Activated naive CD4-positive, alpha-beta T cell treated with anti-CD3 and anti-CD28 coated beads for 36 hours (primary cell): ENCODE measurements at places on chromosomes 7 and 10. TPM values are rescaled to one million over a fixed set of nuclear protein-coding genes. Genes with fewer than 3 reads are reported as not detected.

DNA sequence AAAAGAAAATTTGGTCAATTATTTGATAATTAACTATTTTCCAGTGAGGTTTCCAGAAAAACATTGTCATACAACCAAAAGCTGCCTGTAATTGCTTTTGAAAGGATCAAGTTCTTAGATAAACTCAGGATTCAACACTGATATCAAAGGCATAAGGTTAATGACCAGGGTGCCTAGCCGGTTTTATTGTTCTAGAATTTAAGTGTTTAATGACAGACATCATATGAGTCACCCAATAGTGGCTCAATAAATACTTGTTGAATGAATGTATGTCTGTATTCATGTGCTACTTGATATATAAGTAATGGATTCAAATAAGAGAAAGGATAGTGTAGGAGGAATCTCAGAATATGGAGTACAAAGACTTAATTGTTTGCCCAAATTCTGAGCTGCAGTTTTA lies 196.1 kb upstream of the LRGUK start:
- no peak for DNase-seq
- H3K27ac ChIP-seq, result no peak overlapping the region
- no peaks in the 10 kb centered on the region for H3K4me1 ChIP-seq
- no peak overlapping the region for H3K4me3 ChIP-seq
- H3K27me3 ChIP-seq, result no peaks in the 10 kb centered on the region
- H3K36me3 ChIP-seq, result peaks cover 6% of the 10 kb centered on the region

GRCh38 chr10:78757344-78757925 lies 311.3 kb upstream of the ZMIZ1 start:
- H3K4me1 ChIP-seq, result peaks cover 10% of the 10 kb centered on the region
- no peaks in the 10 kb centered on the region for H3K36me3 ChIP-seq
- DNase-seq, result no peak
- no peak overlapping the region for H3K27ac ChIP-seq

DNA sequence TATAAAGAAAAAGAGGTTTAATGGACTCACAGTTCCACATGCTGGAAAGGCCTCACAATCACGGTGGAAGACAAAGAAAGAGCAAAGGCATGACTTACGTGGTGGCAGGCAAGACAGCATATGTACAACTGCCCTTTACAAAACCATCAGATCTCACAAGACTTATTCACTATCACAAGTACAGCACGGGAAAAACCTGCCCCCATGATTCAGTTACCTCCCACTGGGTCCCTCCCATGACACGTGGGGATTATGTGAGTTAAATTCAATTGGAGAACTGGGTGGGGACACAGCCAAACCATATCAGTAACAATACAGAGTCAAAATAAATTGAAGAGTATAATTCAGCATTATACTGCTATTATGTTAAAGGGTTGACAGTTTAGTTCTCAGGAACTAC lies 37.8 kb downstream of the RNLS start:
- no peaks in the 10 kb centered on the region for H3K4me1 ChIP-seq
- H3K4me3 ChIP-seq, result no peak overlapping the region
- DNase-seq, result no peak
- H3K36me3 ChIP-seq, result no peaks in the 10 kb centered on the region

- peaks cover 24% of the 10 kb centered on the region for H3K36me3 ChIP-seq
- H3K27me3 ChIP-seq, result peaks cover 2% of the 10 kb centered on the region
- peaks cover 4% of the 10 kb centered on the region for H3K4me1 ChIP-seq
- DNase-seq, result no peak
- no peak overlapping the region for H3K27ac ChIP-seq
Observed at GRCh38 chr7:129427526-129428045, 6.6 kb upstream of the STRIP2 start.

DNA sequence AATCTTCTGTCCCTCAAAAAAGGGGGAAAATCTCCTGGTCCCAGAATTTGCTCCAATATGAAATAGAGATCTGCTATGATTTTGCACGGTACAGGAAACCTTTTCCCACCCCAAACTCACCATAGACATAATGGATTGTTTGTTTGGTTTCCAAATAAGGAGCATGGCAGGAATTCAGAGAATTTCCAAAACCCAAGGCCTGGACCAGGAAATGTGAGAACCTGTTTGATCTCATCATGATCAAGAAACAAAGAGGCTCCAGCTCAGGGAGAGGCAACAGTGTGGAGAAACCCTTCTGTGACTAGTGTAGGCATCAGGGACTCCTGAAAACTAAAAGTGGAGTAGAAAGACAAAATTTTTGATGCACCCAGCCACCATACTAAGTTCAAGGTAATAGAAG lies 1548.1 kb upstream of the LRRTM3 start:
- H3K36me3 ChIP-seq, result no peaks in the 10 kb centered on the region
- H3K4me3 ChIP-seq, result no peak overlapping the region
- no peaks in the 10 kb centered on the region for H3K27me3 ChIP-seq
- no peak for DNase-seq
- no peaks in the 10 kb centered on the region for H3K4me1 ChIP-seq
- H3K27ac ChIP-seq, result no peak overlapping the region

- no peaks in the 10 kb centered on the region for H3K36me3 ChIP-seq
- DNase-seq, result no peak
- no peak overlapping the region for H3K4me3 ChIP-seq
- no peak overlapping the region for H3K27ac ChIP-seq
Observed at GRCh38 chr10:75779276-75779675, 347.9 kb downstream of the LRMDA start.

DNA sequence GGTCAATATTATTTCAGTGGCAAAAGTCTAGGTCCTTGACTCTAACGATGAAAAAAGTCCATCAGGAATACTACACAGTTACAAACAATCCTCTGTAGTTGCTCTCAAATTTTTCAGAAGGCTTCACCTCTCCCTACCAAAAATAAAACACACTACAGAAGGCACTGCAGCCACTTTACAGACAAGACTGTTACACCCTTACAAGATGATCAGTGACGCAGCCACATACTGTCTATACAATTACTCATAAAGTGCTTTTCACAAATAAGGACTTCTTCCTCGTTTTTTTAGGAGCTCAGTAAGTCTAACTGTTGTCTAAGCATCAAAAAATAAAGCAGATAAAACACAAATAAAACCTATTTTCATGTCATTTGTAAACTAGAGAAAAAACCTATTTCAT lies 27.1 kb downstream of the NDUFB2 start:
- no peak overlapping the region for H3K4me3 ChIP-seq
- no peak overlapping the region for H3K27ac ChIP-seq
- H3K36me3 ChIP-seq, result no peaks in the 10 kb centered on the region
- DNase-seq, result no peak

DNA sequence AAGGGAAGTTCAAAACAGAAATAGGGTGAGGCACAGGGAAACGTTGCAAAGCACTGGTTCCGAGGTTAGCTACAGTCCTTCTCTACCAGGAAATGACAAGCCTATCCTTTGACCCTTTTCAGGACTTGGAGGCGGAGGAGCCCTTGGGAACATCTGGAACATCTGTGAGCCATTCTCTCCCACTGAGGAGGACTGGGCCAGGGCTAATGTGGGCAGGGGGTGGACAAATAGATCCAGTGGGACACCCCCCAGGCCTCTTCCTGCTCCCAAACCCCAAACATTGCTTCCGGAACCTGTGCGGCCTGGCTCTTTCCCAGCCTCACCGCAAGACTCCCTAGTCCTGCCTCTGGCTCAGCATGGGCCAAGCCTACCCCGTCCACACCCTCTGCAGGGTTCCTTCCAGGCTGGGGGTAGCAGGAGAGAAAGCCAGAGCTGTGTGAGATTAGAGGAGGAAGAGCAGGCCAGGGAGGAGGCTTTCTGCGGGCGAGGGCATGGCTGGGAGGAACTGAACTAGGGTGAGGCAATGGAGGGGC lies 36.5 kb downstream of the GHRHR start:
- no peaks in the 10 kb centered on the region for H3K4me1 ChIP-seq
- H3K27me3 ChIP-seq, result no peaks in the 10 kb centered on the region
- no peaks in the 10 kb centered on the region for H3K36me3 ChIP-seq
- no peak overlapping the region for H3K27ac ChIP-seq
- DNase-seq, result no peak

GRCh38 chr7:143013893-143014292 lies 13.0 kb downstream of the OR9A2 start:
- no peak for DNase-seq
- no peaks in the 10 kb centered on the region for H3K27me3 ChIP-seq
- no peak overlapping the region for H3K27ac ChIP-seq
- H3K36me3 ChIP-seq, result no peaks in the 10 kb centered on the region
- no peaks in the 10 kb centered on the region for H3K4me1 ChIP-seq
- no peak overlapping the region for H3K4me3 ChIP-seq

Gene SPDYE2
- not detected for total RNA-seq

DNA sequence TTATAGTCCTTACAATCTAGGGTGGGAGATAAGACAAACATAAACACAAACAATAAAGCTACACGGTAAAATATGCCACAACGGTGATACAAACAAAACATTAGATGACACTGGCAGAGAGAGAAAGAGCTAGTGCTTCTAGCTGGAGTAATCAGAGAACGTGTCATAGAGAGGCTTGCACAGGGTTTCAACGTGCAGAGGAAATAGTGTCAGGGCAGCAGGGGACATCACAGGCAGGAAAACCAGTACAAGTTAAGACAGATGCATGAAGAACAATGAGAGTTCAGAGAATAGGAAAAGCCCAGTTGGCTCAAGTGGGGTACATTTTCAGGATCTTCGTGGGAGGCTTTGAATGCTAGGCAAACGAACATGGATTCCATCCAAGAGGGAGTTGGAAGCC lies 91.4 kb downstream of the ZNF438 start:
- DNase-seq, result no peak

Gene HOXA2
- total RNA-seq, result not detected

- H3K27ac ChIP-seq, result no peak overlapping the region
- H3K27me3 ChIP-seq, result peaks cover 1% of the 10 kb centered on the region
- no peak for DNase-seq
- H3K4me1 ChIP-seq, result peaks cover 2% of the 10 kb centered on the region
- H3K4me3 ChIP-seq, result no peak overlapping the region
Observed at GRCh38 chr10:118506671-118507590, 88.5 kb downstream of the PRLHR start.

GRCh38 chr10:130179640-130180039 lies 43.4 kb downstream of the GLRX3 start:
- H3K27ac ChIP-seq, result no peak overlapping the region
- H3K27me3 ChIP-seq, result no peaks in the 10 kb centered on the region
- H3K4me3 ChIP-seq, result no peak overlapping the region

DNA sequence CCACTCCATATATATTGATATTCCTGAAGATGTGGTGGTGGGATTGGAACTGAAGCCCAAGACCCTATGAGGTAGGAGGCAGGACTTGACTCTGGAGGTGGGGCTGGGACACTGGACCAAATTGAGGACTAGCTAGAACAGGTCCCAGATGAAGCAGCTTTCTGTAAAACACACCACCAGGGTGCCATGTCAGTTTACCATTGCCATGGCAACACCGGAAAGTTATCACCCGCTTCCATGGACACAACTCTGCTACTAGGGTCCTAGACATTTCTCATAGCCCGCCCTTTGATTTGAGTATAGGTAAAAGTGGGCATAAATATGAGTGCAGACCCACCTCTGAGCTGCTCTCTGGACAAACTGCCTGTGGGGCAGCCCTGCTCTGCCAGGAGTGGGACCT lies 490.5 kb upstream of the PFKP start:
- no peaks in the 10 kb centered on the region for H3K36me3 ChIP-seq
- H3K27me3 ChIP-seq, result peaks cover 12% of the 10 kb centered on the region
- H3K4me1 ChIP-seq, result no peaks in the 10 kb centered on the region
- no peak overlapping the region for H3K4me3 ChIP-seq
- no peak for DNase-seq

GRCh38 chr7:17408245-17408903 lies 109.9 kb downstream of the AHR start:
- H3K4me1 ChIP-seq, result no peaks in the 10 kb centered on the region
- H3K27ac ChIP-seq, result no peak overlapping the region
- peaks cover 7% of the 10 kb centered on the region for H3K27me3 ChIP-seq
- DNase-seq, result no peak
- no peaks in the 10 kb centered on the region for H3K36me3 ChIP-seq

DNA sequence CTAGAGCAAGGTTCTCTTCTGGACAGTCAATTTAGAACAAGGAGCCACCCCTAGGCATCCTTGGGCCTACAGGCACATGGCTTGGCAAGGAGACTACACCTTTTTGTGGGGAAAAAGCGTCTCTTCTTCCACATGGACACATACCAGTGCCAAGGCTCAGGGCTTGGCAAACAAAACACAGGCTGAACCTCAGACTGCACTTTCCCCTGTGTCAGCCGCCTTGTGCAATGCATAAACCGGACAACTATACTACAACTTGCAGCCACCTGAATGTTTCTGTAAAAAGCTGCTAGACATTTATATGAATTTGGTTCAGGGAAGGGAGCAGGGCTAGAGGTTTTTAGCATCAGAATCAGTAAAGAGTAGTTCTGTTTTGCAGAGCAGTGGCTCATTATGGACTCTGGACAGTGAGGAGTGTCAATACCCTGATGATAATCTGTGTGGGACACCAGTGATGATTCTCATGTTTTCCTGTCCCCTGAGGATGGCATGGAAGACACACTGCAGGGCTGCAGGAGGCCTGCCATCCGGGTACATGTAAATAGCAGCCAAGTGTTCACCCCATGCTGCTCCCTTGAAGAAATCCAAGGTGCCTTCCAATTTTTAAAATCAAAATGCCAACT lies 118.9 kb downstream of the GATA3 start:
- no peak overlapping the region for H3K4me3 ChIP-seq
- H3K27ac ChIP-seq, result no peak overlapping the region
- peaks cover 4% of the 10 kb centered on the region for H3K36me3 ChIP-seq
- no peak for DNase-seq

GRCh38 chr10:91227576-91227975 lies 7.1 kb downstream of the PCGF5 start:
- DNase-seq, result no peak

DNA sequence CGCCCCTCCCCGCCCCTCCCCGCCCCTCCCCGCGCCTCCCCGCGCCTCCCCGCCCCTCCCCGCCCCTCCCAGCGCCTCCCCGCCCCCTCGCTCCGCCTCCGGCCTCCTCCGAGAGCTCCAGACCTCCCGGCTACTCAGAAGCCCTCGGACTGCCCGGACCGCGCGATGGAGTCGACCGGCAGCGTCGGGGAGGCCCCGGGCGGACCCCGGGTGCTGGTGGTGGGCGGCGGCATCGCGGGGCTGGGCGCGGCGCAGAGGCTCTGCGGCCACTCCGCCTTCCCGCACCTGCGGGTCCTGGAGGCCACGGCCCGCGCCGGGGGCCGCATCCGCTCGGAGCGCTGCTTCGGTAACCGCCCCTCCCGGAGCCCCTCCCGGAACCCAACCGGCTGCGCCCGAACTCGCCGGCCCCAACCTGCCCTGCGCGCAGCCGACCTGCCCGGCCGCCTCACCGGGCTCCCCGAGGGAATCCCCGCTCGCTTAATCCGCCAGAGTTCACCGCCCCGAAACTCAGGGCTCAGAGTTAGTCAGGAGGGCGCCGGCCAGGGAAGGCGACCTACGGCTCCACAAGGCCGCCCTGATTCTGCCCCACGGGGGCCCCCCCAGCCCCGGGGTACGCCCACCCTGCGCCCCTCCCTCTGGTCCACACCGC lies at the start of gene PAOX:
TSS of gene PAOX (plus strand) at position 111 of the 649 bp plus-strand sequence. CDS start at position 166, 55 bp downstream.
- H3K36me3 ChIP-seq, result no peaks in the 10 kb centered on the region
- H3K27ac ChIP-seq, result peak within 1 kb of the TSS; percentile 30
- peak within 1 kb of the TSS; percentile 74 for H3K4me3 ChIP-seq
- no peaks in the 10 kb centered on the region for H3K27me3 ChIP-seq
- H3K4me1 ChIP-seq, result peaks cover 3% of the 10 kb centered on the region

GRCh38 chr7:52107355-52107754 lies 790.7 kb upstream of the COBL start:
- no peak overlapping the region for H3K4me3 ChIP-seq
- DNase-seq, result no peak
- no peaks in the 10 kb centered on the region for H3K36me3 ChIP-seq
- no peak overlapping the region for H3K27ac ChIP-seq
- no peaks in the 10 kb centered on the region for H3K27me3 ChIP-seq

- no peak for DNase-seq
- no peak overlapping the region for H3K4me3 ChIP-seq
- no peaks in the 10 kb centered on the region for H3K27me3 ChIP-seq
- H3K36me3 ChIP-seq, result peaks cover 8% of the 10 kb centered on the region
- H3K4me1 ChIP-seq, result no peaks in the 10 kb centered on the region
Observed at GRCh38 chr10:129695671-129696070, 228.6 kb downstream of the MGMT start.

Gene UNC5B
- total RNA-seq, result 0.05 TPM
